SJSA1 (cell line): ENCODE measurements at places on chromosomes 5 and 9. TPM values are rescaled to one million over a fixed set of nuclear protein-coding genes. Genes with fewer than 3 reads are reported as not detected.

The CD14 gene
- total RNA-seq: 7.6 and 10.3 TPM in 2 replicates

The PRRT1B gene
- not detected in 2 replicates for total RNA-seq

The LRRC14B gene
- not detected in 2 replicates for total RNA-seq

The DIAPH1 gene
- 44.5 and 48.7 TPM in 2 replicates for total RNA-seq

DNA sequence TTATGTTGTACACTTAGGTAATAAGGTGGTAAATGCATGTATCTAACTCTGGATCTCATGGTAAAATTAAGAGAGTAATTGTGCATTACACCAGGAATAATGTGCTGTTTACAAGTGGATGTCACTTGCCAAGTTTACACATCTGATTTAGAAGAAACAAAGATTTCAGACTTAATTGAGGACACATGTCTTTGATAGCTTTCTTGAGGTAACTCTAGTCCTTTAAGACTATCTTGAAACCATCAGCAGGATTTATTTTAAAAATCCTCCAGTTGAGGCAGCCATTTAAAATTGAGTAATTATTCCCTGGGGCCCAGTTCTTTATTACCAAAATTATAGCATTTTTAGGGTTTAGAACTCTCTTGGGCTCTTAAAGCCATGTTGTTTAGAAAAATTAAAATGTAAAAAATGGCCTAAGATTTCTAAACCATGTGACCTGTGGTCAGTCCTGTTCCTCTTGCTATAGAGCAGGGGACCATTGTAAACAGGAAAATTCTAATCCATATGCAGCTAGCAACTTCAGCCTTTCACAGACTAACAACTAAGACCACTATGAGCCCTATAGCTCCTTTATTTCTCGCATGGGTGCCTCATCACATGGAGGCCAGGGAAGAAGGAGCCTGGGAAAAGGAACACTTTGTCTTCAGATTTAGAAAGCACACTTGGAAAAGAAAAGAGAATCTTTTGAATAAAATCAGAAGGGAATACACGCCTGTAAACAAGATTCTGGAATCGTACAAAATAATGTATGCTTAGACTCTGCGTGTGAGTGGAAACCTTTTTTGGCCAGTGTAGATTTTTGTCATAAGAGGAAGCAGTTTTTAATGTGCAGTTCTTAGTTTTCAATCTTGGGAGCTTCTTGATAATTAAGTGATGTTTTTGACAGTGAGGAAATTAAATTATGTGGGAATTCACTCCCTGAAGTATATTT is 71.2 kb downstream of the ZSWIM6 start:
- no peak overlapping the region for H3K4me3 ChIP-seq
- DNase-seq: no peak
- H3K36me3 ChIP-seq: no peaks in the 10 kb centered on the region; the same call in 1 of the 2 replicates
- H3K27me3 ChIP-seq: no peaks in the 10 kb centered on the region
- H3K4me1 ChIP-seq: peaks cover 19% of the 10 kb centered on the region

DNA sequence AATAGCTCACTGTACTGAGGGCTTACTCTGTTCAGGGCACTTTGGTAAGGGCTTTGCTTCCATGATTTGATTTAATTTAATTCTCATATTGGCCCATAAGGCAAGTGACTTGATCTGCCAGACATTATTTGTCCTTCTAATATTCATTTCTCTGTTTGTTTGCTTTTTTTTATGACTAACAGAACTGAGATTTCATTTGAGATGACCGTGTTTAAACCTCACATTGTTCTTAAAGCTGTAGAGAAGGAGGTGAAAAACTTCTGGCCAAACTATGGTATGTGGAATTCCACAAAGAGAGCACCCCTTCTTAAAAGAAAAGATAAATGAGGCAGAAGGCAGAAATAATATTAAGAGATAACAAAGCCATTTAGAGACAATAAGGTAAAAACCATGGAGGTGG is 775.6 kb upstream of the ACO1 start:
- no peak overlapping the region for H3K27ac ChIP-seq
- no peaks in the 10 kb centered on the region for H3K27me3 ChIP-seq
- no peaks in the 10 kb centered on the region for H3K4me1 ChIP-seq
- no peaks in the 10 kb centered on the region for H3K36me3 ChIP-seq
- DNase-seq: no peak
- H3K4me3 ChIP-seq: no peak overlapping the region

DNA sequence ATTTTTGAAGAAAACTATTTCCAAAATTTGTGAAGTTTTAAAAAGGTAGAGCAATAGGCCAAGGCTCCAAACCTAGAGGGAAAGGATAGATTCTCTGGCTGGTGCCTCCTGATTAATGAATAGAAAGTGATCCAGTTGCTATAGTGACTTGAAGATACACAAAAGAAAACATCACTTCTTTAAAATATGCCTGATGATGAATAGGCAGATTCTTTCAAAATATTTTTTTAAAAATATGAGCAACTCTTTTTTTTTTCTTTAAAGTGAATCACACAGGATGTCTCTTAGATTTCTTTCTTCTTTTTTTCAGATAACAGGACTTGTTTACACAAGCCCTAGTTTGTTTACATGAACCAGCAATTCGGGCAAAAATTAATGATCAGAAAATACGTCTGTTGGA is 124.4 kb downstream of the RFK start:
- 0 out of 2 replicates have a peak, but pooled peaks cover 3% of the 10 kb centered on the region for H3K27me3 ChIP-seq
- H3K27ac ChIP-seq: no peak overlapping the region
- H3K36me3 ChIP-seq: no peaks in the 10 kb centered on the region
- H3K4me1 ChIP-seq: 0 out of 2 replicates have a peak, but pooled peaks cover 3% of the 10 kb centered on the region

GRCh38 chr5:159975462-159976019 is 33.4 kb upstream of the TTC1 start:
- H3K4me3 ChIP-seq: no peak overlapping the region
- peak; percentile 93 for DNase-seq
- H3K27me3 ChIP-seq: no peaks in the 10 kb centered on the region
- peaks cover 34% of the 10 kb centered on the region for H3K4me1 ChIP-seq

- H3K4me1 ChIP-seq: no peaks in the 10 kb centered on the region
- no peaks in the 10 kb centered on the region for H3K36me3 ChIP-seq
- no peak for DNase-seq
- H3K27me3 ChIP-seq: no peaks in the 10 kb centered on the region
- no peak overlapping the region for H3K4me3 ChIP-seq
- no peak overlapping the region for H3K27ac ChIP-seq
Observed at GRCh38 chr9:14006386-14007187, 307.4 kb downstream of the NFIB start.

DNA sequence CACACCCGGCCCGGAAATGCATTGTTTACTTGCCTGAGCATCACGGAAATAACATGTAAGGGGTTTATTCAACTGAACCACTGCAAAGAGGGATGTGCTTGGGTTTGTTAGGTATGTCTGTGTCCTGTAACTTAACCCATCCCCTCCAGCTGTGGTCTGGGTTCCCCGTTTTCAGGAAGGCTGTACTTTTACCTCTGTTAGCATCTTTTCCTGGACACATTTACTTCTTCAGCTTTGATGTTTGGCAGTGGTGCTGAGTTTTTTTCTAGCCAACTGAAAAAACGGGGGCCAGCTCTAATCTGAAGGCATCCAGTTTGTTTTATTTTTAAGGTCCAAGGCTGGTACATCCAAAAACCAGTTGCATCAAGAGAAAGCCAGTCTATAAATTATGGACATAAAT is 561.8 kb downstream of the BNC2 start:
- H3K27ac ChIP-seq: no peak overlapping the region
- H3K36me3 ChIP-seq: no peaks in the 10 kb centered on the region
- no peaks in the 10 kb centered on the region for H3K27me3 ChIP-seq
- H3K4me1 ChIP-seq: peaks cover 5% of the 10 kb centered on the region; the same call in 1 of the 2 replicates
- DNase-seq: no peak

- DNase-seq: no peak
- H3K36me3 ChIP-seq: peaks cover 7% of the 10 kb centered on the region
- H3K4me3 ChIP-seq: no peak overlapping the region
- H3K27ac ChIP-seq: no peak overlapping the region
- no peaks in the 10 kb centered on the region for H3K27me3 ChIP-seq
Observed at GRCh38 chr9:71752352-71752751, 16.0 kb downstream of the CEMIP2 start.

DNA sequence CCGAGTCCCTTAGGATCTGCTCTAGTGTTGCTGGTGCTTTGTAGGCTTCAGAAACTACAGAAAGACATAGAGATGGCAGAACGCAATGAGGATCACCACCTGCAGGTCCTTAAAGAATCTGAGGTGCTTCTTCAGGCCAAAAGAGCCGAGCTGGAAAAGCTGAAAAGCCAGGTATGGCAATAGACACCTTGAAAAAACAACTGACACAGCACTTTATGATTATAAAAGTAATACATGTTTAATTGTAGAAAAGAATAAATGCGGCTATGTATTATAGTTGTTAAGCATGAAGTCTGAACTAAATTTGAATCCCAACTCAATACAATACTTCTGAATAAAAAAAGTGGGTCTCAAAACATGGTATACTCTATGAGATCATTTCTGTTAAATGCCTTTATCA is 43.7 kb downstream of the RAB14 start:
- H3K27ac ChIP-seq: no peak overlapping the region
- H3K4me3 ChIP-seq: no peak overlapping the region
- H3K36me3 ChIP-seq: peaks cover 42% of the 10 kb centered on the region
- H3K4me1 ChIP-seq: peaks cover 7% of the 10 kb centered on the region

- no peaks in the 10 kb centered on the region for H3K4me1 ChIP-seq
- H3K27me3 ChIP-seq: no peaks in the 10 kb centered on the region
- no peak overlapping the region for H3K4me3 ChIP-seq
- H3K36me3 ChIP-seq: no peaks in the 10 kb centered on the region
- no peak for DNase-seq
Observed at GRCh38 chr5:100722657-100723056, 180.4 kb downstream of the ST8SIA4 start.
